ENCODE measurements at places on chromosomes 1 and 21.

GRCh38 chr1:70820396-70820795 is 227.2 kb downstream of the PTGER3 start:
- DNase-seq = no peak

- DNase-seq = no peak
Observed at GRCh38 chr1:200128081-200128480, 100.6 kb downstream of the NR5A2 start.

DNA sequence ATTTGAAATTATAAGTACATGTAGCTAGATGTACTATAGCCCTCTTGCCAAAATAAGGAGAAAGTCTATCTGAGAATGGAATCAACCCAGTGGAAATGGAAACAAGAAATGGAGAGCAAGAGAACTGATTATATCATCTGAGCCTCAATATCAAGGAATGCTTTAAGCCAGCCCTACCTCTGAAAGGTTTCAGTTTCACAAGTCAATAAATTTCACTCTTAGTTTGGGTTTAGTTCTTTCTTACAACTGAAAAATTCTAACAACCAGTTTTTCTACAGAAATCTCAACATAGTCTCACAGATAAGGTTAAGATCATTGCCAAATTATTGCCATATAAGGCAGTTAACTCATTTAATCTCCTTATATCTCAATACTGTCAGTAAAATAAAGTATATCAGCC is 80.0 kb downstream of the EPS15 start:
- DNase-seq = peak; percentile 12

DNA sequence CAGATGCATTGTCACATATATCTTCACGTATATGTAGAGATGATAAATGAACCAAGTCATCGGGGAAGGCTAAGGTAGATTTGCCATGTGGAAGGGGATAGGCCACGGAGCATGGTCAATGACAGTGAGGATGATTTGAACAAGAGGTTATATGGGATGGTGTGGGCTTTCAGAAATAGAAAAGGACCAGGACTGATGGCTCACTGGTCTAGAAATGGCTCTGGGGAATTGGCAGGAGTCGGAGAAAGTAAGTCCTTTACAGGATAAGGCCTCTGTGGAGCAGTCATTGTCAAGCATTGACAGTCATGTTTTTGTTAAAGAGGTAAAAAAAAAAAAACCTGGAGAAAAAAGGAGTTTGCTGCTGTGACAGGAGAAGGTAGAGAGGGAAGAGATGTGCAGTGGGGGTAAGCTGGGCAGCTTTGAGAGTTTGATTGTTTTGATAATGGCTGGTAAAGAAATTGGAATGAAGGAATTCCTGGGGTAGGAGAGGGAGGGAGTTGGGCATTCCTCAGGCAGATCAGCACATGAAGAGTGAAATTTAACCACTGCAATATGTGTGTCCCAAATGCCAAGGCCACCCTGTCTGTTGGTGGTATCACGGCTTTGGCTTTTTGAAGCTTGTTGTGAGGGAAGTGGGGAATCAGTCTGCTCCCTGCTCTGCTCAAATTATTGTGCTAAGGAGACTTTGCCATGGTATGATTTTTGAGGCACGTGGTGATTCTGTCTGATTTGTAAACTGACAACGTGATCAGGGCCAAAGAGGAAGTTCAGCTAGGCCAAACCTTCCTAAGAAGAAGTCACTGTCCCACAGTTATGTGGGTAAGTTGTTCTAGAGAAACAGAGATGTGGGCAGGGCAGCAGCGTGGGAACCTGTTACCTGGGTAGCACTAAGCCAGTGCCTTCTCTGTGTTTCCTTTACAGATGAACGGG is 26.0 kb downstream of the MACF1 start:
- no peak for DNase-seq

- peak; percentile 82 for DNase-seq
Observed at GRCh38 chr1:237736372-237737029, 154.2 kb downstream of the ZP4 start.

DNA sequence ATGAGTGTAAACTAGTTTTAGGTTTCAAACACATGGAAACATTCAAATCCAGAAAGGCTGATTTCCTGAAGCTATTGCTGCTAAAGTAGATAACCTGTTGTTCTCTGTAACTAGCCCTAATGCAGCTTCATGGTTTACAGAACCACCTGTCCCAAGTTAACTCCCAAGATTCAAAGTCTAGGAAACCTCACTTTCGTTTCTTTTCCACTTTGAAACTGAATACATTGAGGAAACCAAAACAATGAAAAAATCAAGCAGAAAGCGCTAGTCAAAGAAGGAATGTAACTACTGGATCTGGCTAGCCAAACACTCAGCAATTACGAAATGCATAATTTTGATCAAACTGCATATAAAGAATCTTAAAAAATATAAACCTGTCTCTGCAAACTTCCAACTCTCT is 17.8 kb downstream of the SLC16A1 start:
- no peak for DNase-seq

GRCh38 chr1:91578320-91579109 is 77.9 kb downstream of the CDC7 start:
- DNase-seq = no peak

DNA sequence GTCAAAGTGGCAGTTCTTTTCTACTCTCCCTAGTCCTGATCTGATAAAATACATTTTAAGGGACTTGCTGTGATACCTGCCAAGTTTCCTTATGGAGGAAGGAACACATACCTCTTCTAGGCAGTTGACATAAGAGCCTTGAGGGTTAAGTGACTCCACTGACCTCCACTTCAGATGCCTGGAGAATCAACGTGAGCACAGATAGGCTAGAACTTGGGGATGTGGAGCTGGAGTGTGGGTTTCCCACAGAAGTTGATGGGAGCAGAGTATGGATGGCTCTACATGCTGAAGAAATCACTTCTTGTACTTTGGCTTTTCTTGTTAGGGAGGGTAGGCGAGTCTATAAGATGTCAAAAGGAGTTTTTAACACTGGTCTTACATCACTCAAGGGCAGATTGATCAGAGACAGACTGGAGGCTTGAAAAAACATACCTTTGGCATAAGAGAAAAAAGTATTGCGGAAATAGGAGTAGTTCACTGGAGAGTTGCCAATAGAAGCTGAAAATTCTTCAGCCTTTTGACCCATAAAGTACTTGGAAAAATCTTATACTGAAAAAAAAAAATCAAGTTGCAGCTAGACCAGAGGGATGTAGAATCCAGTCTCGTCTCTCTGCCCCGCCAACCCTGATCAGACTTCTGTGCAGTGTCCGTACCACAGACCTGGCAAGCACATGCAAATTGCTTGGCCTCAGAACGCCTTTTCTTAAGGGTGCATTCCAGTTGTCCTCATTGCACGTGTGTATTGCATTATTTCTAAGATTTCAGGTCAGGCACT is 5.5 kb downstream of the RHOU start:
- no peak for DNase-seq

DNA sequence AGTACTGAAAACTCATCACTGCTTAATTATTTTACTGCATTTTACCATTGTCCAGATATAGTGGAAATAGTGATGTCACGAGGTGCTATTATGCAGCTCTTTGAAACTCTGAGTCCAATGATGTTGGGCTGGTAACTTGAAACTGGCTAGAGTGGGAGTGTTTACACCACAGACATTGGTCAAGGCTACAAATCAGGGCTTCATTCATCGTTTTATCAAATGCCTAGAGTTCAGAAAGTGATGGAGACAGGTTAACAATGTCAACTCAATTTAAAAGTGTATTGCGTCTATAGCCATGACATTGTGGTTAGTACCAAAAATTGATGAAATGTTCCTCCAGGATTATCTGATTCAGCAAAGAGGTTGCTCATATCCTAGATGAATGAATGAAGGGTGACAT is 12.7 kb downstream of the PADI1 start:
- no peak for DNase-seq

DNA sequence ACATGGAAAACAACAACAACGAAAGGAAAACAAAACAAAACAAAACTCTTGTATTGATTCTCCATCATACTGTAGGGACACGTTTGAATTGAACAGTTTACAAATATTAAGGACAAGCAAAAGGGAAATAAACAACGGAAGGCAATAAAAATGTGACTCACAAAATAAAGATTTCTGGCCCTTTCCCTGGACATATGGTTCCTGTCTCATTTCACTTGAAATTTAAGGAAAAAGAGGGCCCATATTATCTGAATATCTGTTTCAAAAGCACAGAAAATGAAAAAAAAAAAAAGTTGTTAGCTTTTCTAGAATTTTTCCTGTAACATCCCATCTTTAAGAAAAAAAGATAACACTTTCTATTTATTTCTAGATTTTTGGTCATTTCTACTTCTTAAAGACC is 3.6 kb upstream of the PKN2 start:
- DNase-seq = no peak

DNA sequence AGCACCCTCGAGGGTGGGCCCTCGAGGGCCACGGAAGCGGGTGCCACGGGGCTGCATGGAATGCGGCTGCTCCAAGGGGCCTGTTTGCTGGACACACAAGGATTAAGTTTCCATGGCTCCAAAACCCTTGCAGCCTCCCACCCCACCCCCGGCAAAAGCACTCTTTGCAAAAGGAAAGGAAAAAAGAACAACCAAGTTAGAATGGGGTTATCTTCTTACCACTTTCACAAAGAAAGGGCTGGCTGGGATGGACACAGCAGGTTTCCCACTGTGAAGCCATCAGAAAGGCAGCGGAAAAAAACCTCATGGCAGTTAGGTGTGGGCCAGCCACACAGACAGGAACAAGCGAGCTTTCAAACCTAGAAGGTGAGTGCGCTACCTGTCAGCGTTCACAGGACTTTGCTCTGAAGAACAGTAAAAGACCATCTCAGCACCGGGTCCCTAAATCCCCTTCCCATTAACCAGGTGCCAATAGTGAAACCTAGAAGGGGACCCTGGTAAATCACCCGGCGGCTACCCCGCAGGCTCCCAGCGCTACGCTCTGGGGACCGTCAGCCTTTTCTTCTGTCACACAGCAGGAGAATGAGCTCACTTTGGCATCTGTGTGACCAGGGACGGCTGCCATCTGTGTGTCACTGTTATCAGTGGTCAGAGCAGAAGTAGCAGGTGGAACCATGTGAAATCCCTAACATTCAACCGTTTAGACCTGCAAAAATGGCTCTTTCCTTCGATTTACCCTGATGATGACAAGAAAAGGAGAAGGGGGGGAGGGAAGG is 93.0 kb downstream of the SIM2 start:
- DNase-seq = peak; percentile 84

DNA sequence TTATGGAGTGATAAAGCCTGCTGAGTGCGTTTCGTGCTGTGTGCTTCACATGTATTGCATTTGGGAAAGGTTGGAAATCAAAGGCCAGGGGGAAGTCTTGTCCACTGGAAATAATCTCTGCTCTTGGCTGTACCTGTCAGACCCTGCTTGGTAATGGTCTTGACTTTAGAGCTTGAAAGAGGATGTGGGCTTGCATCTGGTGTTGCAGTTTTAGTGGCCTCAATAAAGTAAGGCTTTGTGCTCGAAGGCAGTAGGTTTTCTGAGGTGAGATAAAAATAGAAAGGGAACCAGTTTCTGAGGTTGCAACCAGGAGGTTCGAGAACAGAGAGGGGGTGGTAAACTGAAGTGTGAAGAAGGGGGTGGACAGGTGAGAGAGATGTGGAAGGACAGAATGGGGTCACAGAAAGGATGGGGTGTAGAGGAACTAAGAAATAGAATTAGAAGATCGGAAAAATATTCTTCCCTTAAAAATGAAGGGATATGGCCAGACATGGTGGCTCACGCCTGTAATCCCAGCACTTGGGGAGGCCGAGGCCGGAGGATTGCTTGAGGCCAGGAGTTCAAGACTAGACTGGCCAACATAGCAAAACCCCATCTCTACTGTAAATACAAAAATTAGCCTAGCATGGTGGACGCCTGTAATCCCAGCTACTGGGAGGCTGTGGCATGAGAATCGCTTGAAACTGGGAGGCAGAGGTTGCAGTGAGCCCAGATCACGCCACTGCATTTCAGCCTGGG is 1.5 kb downstream of the S100PBP start:
- DNase-seq = no peak

DNA sequence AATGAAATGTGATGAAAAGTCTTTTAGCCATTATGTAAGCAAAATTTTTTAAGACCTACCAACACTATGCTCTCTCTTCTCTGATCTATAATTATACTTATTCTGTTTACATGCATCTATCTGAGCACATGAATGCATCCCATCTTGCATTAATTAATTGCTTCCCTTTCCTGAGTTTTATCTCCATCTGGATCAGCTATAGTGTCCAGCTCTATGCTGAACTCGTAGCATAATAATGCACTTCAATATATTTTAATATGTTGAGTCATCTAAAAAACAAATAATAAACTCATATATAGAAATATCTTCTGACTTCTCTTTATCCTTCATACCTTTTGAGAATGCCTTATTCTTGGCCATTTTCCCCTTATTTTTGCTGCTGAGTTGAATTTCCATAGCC is 1097.8 kb downstream of the TTLL7 start:
- no peak for DNase-seq

DNA sequence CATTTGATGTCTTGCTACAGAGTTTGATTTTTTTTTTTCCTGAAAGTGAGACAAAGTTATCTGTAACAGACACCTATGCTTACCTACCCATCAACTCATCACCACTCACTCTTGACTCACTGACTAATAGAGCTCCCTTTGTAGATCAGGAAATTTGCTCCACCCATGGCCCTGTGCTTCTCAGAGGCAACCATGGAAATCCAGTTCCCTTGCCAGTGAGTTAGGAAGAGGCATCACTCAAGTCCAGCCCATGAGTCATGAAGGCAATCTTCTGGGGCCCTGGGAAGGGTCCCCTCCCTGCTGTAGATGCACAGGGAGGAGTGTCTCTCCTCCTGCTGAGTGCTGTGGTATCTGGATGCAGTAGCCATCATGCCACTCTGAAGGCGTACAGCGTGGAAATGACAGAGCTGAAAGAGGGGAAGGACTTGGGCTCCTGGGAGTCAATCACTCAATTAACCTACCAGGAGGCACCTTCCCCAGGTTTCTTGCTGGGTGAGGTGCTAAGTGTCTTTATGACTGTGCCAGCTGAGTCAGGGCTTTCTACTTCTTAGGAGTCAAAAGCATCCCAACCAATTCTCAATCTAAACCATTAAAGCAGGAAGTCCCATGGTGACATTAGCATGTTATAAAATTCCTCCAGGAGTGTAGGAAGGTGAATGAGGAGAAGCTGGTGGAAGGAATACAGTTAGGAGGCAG is 56.1 kb downstream of the DNTTIP2 start:
- no peak for DNase-seq

DNA sequence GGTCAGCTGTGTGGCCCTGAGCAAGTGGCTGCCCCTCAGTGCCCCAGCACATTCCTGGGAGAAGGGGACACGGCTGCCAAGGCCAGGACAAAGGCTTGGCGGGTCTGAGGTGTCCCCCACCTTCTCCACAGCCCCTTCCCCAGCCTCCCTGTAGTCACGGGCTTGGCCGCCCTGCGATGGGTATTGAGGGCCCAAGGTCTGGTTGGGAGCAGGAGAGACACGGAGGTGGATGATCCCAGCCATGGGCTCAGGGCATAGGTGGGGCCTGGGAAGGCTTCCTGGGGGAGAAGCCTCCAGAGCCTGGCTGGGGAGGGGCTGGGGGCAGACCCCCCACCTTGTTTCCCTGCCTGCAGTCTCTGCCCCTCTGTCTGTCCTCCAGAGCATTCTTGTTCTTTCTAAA is 27.0 kb downstream of the TTC39A start:
- no peak for DNase-seq

DNA sequence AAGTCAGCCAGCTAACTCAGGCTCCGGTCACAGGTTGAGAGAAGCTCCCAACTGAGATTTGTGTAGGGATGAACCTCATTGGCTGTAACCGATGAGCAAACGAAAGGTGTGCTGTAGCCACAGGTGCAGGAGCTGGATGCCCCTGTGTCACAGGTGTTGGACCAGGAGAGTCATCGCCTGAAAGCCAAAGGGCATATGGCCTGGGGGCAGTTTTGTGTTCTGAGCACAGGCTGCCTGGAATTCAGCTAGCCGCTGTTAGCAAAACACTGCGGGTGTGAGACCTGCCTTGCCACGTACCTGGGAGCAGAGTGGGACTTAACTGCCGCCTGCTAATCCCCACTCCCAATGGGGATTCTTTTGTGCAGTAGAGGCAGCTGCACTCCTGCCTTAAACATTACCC is 55.3 kb downstream of the NEK7 start:
- no peak for DNase-seq

Data from NCI-H2029 (cell line).